Fibroblast of skin of left quadriceps (primary cell): ENCODE measurements at places on chromosomes 13 and 19.

DNA sequence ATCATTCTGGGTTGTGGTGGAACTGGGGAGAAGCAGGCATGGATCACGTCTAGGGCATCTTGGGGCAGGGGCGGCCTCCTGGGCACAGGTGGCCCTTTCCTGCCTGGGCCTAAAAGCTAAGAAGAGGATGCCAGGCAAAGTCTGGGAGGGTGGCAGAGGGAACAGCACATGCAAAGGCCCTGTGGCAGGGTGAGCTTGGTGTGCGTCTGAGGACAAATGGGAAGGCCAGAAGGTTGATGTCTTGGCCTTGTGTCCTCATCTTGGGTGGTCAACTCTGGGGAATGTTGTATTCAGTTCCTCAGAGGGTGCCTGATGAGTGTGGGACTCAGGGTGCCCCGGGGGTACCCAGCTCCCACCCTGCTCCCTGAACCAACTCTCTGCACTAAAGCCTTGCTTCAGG is 5.4 kb upstream of the PLK5 start:
- DNase-seq: no peak

GRCh38 chr19:18233224-18233825 is 7.1 kb upstream of the PDE4C start:
- DNase-seq: no peak

DNA sequence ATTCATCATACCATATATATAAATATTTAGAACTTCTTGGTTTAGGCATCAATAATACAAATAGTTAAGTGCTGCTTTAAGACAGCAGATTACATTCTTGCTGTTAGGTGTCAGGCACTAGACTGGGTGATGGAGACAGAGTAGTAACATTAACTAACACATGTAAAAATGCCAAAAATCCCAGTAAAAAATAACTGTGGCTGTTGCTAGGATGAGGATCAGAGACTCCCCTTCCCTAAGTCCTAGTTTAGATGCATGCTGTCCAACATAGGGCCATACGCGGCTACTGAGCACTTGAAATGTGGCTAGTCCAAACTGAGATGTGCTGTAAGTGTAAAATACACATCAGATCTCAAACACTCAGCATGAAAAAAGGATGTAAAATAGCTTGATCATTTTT is 94.7 kb downstream of the CDADC1 start:
- DNase-seq: no peak

GRCh38 chr19:35459414-35460082 is 11.5 kb downstream of the FFAR2 start:
- no peak for DNase-seq

DNA sequence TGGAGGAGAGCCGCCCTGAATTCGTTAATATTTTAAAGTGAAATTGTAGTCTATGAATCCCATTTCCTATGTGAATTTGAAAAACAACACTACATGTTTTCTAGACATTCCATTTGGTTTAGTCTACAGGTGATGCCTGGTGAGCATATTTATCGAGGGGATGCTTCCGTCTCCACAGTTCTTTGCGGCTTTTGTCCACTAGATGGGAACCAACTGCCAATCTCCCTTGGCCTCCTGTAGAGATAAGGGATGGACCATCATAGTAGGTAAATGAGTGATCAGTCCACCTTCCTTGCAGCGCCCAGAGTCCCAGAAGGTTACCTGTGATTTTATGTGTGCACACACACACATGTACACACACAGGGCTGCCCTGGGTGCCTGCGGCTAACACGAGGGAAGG is 289.8 kb upstream of the SOX21 start:
- DNase-seq: no peak

- no peak for DNase-seq
Observed at GRCh38 chr19:52176574-52176973, 5.2 kb upstream of the ZNF836 start.

- no peak for DNase-seq
Observed at GRCh38 chr19:13150931-13151604, 857 bp downstream of the IER2 start.

DNA sequence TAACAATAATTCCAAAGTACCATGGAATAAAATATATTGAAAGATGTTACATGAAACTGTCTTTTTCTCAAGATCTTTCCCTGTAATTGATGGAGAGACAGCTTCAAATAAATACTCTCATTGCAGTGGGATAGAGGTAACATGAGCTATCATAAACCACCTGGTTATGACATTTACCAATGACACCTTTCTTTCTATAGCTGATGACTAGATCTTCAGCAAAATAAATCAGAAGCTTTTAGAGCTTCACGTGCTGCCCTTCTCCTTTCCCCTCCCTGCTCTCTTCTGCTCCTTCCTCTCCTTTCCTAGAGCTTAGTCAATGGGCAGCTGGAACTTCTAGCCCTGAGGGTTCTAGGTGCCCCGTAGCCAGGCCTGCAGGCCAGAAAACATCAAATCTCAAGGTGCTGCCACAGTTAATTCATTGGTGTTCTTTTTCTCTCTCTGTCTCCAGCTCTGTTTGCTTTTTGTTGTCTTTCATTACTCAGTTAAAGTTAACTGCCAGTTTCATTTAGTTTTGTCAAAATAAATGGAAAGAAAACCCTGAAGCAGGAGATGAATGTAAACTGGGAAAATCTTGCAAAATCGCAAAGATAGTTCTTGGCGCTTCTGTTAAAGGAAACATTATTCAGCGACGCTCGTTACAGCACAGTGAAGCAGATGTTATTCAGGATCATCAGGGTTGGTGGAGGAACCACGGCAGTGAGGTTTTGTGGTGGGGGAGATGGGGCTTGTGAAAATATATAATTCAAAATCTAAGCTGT is 8.3 kb upstream of the METTL21C start:
- DNase-seq: no peak

GRCh38 chr13:96391606-96392005 is 301.7 kb downstream of the HS6ST3 start:
- DNase-seq: no peak

- DNase-seq: no peak
Observed at GRCh38 chr13:68368922-68369321, 1138.8 kb upstream of the PCDH9 start.

GRCh38 chr13:40897053-40897452 is 107.6 kb downstream of the SLC25A15 start:
- DNase-seq: no peak
